Adrenal gland (tissue), 19 donors: ENCODE measurements at places on chromosomes 16 and 17. TPM values are rescaled to one million over a fixed set of nuclear protein-coding genes. Genes with fewer than 3 reads are reported as not detected.

DNA sequence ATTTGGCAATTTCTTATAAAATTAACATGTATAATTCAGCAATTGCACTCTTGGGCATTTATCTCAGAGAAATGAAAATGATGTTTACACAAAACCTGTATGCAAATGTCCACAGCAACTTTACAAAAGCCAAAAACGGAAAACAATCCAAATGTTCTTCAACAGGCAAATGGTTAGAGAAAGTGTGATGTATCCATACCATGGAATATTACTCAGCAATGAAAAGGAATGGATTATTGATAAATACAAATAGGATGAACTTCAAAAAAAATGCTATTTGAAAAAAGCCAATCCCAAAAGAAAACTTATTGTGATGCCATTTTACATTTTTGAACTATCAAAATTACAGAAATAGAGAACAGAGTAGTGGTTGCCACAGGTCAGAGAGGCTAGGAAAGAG, 37.2 kb upstream of the ABCA10 start:
- no peak for DNase-seq

DNA sequence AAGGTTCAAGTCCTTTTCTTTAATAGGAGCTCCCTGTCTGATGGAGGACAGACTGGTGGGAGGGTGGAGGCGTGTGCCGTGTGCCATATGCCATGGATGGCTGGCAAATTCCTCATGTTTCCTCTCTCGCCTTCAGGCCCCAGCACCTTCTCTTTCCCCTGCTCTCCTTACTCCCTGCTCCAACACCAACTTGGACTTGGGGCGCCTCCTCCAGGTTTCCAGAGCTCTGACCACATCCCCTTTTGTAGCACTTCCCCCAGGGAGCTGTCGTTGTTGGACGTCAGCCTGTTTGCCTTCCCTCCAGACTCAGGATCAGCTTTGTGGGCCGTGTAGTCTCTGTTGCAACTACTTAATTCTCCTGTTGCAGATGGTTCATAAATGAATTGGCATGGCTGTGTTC, 30.7 kb downstream of the TMC7 start:
- DNase-seq, result peak; percentile 20

DNA sequence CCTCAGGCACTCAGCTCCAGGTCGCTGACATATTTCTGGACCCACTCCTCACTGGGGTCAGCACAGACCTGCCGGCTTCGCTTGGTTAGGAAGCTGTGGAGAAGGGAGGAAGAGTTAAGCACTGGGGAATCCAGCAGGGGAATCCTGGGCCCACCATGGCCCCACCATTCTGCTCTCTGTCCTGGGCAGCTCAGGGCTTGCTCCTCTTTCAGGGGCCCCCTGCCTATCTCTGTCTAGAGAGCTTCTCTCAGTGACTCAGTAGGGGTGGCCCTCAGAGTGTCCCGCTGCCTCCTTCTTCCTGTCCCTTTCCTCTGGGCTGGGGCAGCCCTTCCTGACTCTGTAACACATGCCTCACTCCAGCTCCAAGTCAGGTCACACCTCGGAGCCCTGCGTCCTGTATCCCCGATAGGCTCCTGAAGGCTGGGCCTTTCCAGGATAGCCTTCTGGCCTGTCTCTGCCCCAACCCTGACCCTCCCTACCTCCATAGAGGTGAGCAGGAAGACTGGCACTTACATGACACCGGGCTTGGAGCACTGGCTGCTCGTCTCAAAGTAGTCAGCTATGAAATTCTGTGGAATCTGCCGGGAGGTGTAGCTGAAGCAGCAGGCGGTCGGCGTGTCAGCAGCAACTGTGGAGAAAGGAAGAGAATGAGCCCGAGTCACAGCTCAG, 1.1 kb downstream of the CCL3 start:
- DNase-seq, result no peak

GRCh38 chr16:10610499-10611184, 30.2 kb upstream of the EMP2 start:
- DNase-seq, result no peak

DNA sequence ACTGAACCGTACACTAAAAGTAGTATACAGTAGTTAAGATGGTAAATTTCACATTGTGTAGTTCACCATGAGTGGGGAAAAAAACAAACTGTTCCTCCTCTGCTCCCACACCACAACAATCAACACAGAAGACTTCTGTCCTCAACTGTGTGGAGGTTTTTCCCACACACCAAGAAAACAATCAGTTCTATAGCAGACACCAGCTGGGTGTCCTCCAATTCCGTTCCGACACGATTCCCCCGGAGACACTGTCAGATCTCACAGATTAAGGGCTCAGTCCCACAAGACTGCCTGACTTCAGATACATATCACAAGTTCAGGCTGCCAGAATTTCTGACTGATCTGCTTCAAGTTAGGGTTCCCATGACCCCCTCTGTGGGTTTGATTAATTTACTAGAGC, 31.8 kb downstream of the BBS2 start:
- DNase-seq, result no peak

DNA sequence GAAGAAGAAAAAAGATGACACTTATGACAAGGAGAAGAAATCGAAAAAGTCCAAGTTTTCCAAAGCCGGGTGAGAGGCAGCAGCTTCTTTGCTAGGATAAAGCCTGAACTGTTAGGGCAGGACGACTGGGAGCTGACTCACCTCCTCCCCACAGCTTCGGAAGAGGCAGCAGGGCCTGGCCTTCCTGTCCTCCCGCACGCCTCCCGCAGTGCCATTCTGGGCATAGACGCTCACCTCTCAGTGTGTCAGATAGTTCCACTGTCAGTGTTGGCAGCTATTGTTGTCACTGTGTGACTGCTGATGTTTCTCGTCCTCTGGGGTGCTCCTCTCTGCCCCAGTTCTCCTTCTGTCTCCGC, 12.6 kb downstream of the UBN1 start:
- no peak for DNase-seq

The SLC12A3 gene
- total RNA-seq, result 0.06 TPM
